Activated CD4-positive, alpha-beta T cell treated with anti-CD3 and anti-CD28 coated beads, Interleukin-2, amount 50 U/mL, for 24 hours (primary cell): ENCODE measurements at places on chromosomes 12 and 14.

- DNase-seq: no peak
These were observed 9.4 kb upstream of the GAS2L3 start for GRCh38 chr12:100564090-100564489.

DNA sequence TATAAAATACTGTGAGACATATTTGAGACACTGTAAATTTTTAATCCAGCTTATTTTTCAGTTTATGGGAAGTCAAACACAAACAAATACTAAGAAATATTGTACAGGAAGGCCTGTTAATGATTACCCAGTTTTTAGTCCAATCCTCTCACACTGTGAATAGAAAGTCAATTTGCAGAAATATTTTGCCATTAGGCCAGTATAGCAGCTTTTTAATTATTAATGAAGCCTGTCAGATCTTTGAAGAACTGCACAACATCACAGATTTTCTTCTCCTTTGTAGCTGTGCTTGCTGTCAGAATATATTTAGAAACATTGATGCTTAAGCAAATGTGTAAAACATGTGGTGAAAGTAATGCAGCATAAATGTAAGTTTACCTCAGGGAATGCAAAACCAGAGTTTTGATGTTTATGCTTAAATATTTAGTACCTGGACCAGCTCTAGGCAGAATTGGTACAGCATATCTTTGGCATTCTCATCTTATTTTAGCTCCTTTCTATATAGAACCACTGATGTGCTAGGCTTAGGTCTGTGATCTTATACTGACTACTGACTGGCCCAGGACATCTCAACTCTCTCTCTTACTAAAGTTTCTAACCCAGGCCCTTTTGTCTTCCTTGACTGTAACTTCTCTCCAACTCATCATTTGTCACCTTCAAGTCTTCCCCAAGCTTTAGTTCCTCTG lies 230.8 kb upstream of the NAV3 start:
- no peak for DNase-seq

DNA sequence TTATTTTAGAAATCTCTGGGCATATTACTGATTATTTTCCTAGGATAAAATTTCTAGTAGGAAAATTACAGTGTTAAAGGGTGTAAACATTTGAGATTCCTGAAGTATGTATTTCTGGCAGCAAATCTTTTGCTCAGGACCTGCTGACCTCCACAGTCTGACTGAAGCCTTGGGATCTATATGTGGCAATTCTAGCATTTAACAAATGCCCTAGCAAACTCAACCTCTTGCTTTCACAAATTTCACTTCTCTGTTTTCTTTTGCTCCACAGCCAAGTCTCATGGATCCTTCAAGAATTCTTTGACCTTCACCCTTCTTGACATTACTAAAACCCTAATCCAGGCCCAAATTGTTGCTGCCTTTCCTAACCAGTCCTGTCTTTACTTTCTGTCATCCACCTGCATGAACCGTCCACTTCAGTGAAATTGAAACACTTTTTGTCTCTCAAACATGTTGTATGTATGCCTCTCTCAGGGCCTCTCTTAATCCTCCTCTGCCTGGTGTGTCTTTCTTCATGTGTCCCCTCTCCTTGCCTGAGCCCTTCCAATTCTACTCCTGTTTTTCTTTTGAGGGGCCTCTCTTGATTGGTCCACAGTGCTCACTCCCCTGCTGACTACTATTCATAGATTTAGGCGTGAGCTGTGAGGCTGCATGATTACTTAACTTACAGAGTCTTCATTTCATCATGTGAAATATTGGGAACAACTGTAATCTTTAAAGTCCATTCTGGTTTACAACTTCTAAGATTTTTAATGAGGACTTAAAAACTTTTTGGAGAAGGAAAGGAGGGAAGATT lies 5.1 kb upstream of the DYRK4 start:
- DNase-seq: no peak

GRCh38 chr14:54440037-54440436 lies 1.1 kb downstream of the CNIH1 start:
- no peak for DNase-seq

- DNase-seq: no peak
These were observed 3.0 kb downstream of the SCAF11 start for GRCh38 chr12:45987340-45987727.

DNA sequence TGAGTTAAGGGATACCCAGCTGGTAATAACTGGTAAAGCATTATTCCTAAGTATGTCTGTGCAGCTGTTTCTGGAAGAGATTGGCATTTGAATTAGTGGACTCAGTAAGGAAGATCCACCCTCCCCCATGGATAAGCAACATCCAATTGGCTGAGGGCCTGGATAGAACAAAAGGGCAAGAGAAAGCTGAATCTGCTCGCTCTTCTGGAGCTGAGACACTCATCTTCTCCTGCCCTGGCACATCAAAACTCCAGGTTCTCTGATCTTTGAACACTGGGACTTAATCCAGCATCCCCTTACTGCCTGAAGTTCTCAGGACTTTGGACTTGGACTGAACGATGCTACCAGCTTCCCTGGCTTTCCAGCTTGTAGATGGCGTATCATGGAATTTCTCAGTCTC lies 63.1 kb upstream of the CNOT2 start:
- DNase-seq: no peak

DNA sequence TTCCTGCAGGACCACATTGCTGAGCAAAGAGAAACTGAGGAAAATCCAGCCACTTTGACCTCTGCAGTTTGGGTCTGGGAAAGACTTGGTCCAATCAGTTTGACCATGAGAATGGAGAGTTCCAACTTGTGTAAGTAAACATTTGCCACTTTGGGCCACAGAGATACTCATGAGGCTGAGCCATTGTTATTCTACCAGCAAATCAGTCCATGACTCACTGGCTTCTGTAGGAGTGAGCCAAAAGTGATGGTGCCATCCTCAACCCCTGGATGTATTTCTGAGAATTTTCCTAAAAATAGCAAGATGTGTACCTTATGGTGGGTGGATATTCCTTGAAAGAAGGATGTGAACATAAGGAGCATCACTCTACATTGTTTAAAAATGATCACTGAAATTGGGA lies 192.9 kb upstream of the OR4E1 start:
- DNase-seq: no peak

GRCh38 chr12:112682586-112682985 lies 109.0 kb upstream of the RPH3A start:
- no peak for DNase-seq

GRCh38 chr14:64536488-64537245 lies 3.9 kb upstream of the HSPA2 start:
- no peak for DNase-seq
